ENCODE measurements at places on chromosomes 6 and 20.

DNA sequence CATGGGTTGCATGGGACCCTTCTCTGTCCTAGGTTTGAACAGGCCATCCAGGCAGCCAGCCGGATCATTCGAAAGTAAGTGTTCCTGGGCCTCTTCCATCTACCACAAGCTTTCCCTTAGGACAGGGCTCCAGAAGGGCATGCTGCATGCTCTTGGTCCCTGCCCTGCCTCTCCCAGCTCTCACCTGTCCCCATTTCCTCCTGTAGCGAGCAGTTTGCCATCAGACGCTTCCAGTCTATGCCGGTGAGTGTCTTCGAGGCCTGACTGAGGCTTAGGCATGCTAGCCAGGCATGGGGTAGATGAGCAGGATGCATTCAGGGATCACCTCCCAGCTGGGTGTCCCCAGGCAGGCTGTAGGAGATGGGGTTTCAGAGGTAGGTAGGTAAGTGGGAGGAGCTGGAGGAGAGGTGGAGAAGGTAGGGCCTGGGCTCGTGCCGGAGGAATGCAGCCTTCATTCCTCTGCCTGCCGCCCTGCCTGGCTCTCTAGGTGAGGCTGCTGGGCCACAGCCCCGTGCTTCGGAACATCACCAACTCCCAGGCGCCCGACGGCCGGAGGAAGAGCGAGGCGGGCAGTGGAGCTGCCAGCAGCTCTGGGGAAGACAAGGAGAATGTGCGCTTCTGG lies 4.3 kb downstream of the CDC25B start:
- no peak for DNase-seq

GRCh38 chr20:54474046-54474445 lies 1.3 kb upstream of the DOK5 start:
- DNase-seq = no peak

DNA sequence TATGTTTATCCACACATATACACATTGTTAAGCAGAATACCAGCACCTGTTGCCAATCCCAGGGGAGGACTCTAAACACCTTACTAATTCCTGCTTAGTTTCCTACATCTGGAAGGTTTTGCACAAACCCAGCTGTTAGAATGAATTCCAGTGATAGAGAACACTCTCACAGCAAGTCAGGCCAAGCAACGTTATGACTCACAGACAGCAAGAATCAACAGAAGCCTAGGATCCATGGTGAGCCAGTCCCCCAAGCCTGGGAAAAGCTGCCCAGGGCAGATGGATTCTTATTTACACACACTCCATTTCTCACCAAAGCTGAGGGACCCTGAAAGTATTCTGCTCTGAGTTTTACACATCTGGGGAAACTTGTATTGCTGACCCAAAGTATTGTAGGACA lies 291.7 kb downstream of the SLC35F1 start:
- DNase-seq = peak; percentile 52

DNA sequence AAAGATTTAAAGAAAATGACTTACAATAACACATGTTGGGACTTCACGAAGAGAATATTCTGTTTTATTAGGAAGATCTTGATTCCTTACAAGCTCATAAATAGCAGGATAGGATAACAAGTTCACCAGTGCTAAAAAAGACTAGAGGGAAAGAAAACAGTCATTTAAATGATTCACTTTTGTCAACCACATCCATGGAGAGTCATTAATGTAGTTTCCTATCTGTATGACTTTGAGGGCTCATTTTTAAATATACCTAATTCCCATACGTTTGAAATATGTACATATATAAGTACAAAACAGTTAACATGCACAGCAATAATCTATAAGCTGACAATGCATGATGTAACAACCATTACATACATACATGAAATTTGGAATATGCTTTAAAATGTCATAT lies 111.1 kb downstream of the TBC1D32 start:
- DNase-seq = peak; percentile 4

- DNase-seq = no peak
These were observed 50.9 kb downstream of the KLHL31 start for GRCh38 chr6:53614676-53615075.

GRCh38 chr20:54350415-54350814 lies 125.0 kb upstream of the DOK5 start:
- peak; percentile 34 for DNase-seq

GRCh38 chr6:14703586-14703985 lies 542.3 kb upstream of the JARID2 start:
- DNase-seq = no peak

GRCh38 chr6:43901733-43902230 lies 131.8 kb downstream of the VEGFA start:
- DNase-seq = no peak

DNA sequence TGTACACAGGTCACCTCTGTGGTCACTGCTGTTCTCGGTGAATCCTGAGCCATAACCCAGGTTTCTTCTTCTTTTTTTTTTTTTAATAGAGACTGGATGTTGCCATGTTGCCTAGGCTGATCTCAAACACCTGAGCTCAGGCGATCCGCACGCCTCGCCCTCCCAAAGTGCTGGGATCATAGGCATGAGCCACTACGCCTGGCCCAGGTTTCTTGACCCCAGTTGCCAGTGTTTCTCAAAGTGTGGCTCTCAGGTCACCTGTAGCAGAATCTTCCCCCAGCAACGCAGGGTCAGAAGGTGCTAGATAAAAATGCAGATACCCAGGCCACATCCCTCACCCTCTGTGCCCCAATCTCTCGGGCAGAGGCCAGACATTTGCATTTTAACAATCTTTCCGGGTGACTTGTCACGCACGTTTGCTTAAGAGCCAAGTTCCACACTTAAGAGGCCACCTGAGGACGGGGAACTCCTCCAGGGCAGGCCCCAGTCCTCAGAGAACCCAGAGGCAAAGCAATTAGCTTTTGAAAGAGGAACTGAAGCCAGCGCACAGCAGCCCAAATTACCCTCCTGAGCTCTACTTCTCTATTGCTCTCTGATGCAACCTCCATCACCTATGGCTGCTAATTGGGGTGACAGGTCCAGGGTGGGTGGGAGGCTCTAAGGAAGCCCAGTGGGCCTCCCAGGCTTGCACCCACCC lies 81.8 kb downstream of the NFATC2 start:
- DNase-seq = no peak

GRCh38 chr6:56345376-56345995 lies 98.1 kb upstream of the COL21A1 start:
- peak; percentile 65 for DNase-seq

DNA sequence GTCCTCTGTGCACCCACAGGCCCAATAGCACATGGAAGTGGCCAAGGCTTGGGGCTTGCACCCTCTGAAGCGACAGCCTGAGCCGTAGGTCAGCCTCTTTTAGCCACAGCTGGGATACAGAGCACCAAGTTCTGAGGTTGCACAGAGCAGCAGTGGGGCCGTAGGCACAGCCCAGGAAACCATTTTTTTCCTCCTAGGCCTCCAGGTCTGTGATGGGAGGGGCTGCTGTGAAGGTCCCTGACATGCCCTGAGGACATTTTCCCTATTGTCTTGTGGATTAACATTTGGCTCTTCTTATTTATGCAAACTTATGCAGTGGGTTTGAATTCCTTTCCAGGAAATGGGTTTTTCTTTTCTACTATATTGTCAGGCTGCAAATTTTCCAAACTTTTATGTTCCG lies 878.7 kb upstream of the MAN1A1 start:
- no peak for DNase-seq

DNA sequence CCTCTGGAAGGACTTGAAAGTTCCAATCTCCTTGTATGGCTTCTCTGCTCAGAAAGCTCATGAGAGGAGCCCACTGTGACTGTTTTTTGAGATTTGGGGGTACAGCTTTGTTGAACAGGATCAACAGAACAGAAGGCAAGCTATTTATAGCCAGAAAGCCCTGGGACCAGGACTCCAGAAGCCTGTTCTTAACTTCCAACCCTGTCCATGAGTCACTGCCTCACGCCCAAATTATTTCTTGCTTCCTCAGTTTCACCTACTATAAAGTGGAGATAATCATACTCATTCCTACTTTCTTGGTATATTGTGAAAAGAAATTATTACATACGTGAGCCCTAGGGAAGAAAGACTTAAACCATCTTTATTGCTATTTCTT lies 100.9 kb upstream of the MARCKS start:
- DNase-seq = no peak

DNA sequence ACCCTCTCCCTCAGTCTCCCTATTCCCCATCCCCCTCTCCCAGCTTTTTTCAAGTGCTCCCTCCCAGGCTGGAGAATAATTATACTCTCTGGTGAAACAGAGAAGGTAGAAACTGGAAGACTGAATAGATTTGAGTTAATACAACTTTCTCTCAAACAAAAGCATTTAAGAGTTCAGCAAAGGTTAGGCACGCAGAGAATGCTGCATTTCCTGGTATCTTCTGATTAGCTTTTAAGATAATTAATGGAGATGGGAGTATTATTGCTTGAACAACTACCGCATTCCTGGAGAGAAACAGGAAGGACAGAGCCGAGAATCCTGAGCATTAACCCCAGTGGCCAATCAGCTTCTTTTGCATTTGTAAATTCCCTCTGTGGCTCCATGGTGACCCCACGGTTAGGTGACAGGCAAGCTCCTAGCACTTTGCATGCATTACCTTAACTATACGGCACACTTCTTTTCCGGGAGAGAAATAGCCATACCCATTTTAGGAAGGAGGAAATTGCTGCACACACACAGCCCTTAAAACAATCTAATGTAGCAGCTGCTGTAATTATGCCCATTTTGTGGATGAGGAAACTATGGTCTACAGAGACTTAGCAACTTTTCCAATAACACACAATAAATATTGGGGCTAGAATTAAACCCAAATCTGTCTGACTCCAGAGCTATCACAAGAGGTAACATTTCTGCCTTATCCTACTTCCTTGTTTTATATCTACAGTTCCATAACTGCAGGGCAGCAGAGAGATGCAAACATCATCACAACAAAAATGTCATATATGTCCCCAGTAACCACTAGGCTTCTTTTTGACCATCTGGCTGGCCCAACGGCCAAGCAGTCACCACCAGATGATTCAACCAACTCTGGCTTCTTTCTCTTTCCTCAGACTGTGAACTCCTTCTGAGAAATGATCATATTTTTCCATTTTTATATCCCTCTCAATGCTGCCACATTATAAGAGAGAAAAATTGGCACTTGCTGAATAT lies 169.9 kb downstream of the CD24 start:
- DNase-seq = no peak

- no peak for DNase-seq
These were observed 117.7 kb upstream of the CCDC28A start for GRCh38 chr6:138655828-138656227.

All from GM23248 (cell line).